Stimulated activated naive CD4-positive, alpha-beta T cell treated with Interleukin-2 at 50 U/mL for 16 hours (primary cell): ENCODE measurements at places on chromosomes 6 and 20.

- DNase-seq: no peak
Measured at GRCh38 chr6:53527249-53527765, 17.6 kb downstream of the GCLC start.

GRCh38 chr6:148249679-148250375 is 92.8 kb upstream of the SASH1 start:
- DNase-seq: no peak

DNA sequence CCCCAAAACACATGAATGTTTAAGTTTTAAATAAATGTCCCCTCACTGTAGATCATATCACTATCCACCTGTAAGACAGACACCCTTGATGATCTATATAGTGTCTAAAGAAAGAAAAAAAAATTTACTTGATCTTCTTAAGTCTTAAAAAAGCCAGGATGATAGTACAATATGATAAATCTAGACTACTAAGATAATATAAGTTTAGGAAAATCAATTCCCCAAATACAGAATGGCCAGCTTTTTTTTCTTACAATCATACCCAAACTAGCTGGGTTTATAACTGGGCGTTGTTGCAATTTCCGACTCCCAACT is 14.4 kb downstream of the ZNF217 start:
- DNase-seq: no peak

DNA sequence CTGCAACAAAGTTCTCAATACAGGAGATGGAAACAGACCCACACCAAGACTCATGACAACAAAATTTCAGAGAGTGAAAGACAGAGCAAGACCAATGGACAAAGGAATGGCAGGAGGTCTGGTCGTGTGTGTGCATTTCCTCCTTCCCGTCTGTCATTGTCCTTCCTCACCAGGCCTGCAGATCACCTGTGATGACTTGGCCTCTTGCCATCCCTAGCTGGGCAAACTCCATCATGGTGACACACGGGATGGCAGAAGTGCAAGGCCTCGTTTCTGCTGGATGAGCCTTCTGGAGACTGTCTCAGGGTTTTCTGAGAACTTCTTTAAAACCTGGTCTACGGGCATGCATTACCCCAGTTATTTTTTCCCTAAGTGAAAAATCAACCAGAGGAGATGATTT is 49.2 kb downstream of the RPP21 start:
- DNase-seq: no peak

GRCh38 chr6:155186052-155186658 is 77.7 kb upstream of the CLDN20 start:
- DNase-seq: peak; percentile 65

DNA sequence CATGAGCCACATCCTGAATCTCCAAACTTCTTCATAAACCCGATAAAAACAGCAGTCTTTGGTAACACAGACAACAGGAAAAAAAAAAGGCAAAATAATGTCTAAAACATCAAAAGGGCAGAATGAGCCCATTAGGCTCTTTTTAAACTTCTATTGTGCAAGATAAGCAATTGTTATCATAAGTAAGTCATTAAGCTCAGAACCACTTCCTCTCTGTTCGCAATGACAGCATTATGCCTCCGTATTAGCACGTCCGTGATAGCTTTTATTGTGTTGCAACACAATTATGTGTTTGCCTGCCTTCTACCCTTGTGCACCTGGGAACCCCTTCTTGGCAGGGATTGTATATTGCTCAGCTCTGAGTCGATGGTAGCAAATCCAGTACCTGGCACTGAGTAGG is 147.1 kb downstream of the LRFN2 start:
- no peak for DNase-seq

GRCh38 chr6:141580131-141580530 is 552.6 kb upstream of the GJE1 start:
- no peak for DNase-seq

- DNase-seq: no peak
Measured at GRCh38 chr20:22562620-22563019, 21.8 kb downstream of the FOXA2 start.

DNA sequence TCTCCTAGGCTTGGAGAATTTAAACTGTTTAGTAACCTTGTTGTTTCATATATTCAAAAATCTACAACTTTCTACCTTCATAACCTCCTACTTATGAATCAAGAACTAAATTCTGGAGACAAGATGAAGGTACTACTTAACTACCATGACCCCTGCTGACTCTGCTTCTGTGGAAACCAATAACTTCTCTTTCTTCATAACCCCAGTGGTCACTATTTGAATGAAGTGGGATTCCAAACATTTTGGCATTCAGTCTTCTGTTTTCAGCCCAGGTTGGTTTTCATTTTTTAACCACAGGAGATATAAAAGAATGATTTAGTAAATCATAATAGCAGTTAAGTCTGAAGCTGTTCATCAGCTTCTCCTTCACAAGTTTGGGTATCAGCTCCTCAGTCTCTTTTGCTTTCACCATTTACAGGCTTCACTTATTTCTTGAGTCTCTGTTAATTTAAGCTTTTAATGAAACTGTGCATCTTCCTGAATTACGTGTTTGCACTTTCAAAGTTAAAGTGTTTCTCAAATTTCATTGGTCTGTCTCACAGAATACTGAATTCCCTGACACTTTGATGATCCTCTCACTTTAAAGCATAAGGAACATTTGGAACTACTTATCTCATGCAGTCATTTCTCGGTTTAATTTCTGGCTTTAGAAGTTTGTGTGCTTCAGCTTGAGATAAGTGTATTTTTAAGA is 9.5 kb downstream of the SENP6 start:
- no peak for DNase-seq

DNA sequence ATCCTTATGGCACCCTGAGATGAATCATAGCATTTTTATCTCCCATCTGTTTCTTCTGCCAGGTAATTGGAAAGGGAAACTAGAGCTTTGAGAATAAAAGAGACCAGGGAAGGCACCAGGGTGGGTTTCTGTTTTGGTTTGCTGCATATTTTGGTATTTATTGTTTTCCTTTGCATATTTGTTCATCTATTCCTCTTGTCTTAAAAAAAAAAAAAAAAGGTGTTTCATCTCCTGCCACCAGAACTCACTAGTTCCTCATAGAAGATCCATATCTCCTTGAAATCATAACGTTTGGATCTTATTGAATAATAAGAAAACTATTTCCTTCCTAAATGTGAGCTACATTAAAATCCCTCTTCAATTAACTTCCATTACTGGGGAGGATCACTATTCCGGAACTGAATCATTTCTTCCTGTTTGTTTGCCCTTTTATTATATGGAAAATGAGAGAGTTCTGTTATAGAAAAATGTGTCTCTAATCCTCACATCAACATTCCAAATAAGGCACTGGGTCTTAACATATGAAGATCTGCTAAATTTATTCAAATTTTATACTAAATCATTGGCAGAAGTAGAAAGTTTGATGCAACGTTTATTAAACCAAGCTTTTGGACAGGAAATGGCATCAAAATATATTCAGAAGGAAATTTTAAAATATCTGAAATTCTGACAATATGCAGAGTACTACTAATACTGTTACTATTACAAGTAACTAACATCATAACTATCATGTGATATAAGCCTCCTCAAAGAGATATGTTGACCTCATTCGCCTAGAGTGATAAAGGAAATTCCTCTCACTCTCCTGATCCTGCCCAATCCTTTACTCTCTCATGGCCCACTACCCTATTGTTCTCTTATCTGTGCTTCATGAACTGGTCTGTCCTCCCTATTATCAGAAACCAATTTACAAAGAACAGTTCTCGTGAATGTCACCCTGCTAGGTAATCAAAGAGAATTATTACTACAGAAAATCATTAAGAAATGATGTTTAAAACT is 229.4 kb upstream of the RSPO3 start:
- DNase-seq: no peak

DNA sequence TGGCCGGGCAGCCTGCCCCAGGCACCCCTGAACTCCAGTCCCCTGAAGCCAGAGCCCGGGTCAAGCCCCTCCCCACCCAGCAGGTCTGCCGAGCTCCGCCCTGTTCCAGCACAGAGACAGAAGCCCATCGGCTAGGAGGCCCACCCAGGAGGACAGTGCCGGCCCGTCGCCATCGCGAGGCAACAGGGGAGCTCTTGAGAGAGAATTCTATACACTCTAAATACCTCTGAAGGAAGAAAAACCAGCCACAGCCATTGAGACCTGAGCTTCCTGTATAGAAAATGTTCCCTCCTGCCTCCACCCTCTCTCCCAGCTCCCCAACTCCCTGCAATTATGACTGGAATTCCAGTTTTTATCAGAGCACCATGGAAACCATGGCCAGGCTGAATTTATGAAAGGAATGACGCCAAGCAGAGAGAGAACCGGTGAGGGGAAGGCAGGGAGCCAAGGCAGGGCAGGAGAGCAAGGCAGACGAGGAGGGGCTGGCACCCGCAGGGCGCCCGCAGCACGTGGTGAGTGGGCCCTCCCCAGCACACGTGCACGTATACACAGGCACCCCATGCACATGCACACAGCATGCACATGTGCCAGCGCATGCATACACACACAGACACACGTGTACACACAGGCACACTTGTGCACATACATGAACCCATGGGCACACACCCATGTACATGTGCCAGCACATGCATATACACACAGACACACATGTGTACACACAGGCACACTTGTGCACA is 27.6 kb upstream of the MRGBP start:
- DNase-seq: no peak

DNA sequence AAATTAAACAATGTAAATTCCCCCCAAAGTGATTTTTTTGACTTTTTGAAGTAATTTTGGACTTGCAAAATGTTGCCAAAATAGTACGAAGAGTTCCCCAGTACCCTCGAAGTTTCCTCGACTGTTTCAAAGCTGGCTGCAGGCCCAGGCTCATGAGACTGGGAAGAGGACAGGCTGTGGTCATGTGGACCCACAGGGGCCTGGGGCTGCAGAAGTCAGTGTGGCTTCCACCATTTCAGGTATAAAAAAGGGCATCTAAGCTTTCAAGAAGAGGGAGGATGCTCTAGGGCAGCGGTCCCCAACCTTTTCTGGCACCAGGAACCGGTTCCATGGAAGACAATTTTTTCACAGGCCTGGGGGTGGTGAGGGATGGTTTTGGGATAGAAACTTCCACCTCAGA is 75.0 kb downstream of the PTPN1 start:
- DNase-seq: no peak

DNA sequence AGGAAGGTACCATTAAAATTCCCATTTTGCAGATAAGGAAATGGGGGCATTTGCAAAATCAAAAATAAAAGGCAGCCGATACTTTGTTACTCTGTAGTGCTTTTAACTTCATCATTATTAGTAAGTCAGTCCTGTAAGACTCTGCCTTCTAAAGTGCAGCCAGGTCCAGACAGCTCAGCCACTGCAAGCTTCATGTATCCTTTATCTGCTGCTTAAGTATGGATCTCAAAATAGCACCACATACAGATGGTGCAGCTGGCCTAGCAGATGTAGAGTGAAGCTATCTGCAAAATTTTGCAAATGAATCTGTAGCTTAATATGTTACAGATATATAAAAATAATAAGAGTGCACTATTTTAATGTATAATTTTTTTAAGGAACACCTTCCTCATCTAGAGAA is 53.4 kb downstream of the NUS1 start:
- no peak for DNase-seq

- DNase-seq: peak; percentile 52
Measured at GRCh38 chr6:129766959-129767728, 57.2 kb upstream of the ARHGAP18 start.

DNA sequence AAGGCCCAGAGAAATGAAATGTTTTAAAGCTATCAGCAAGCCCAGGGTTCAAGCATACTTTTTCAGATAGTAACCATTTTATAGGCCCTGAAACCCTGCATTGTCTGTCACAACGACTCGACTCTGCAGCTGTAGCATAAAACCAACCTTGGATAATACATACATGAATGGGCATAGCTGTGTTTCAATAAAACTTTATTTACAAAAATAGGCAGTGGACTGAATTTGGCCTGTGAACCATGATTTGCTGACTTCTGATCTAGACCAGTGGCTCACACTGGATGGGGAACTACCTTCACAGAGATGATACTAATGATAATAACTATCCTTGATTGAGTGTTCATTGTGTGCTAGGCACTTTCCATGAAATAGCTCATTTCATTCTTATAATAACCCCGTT is 97.3 kb upstream of the ZNFX1 start:
- no peak for DNase-seq

GRCh38 chr6:169428532-169428931 is 174.9 kb upstream of the THBS2 start:
- no peak for DNase-seq

GRCh38 chr20:47088335-47088734 is 193.7 kb downstream of the EYA2 start:
- DNase-seq: no peak

GRCh38 chr20:6466075-6466810 is 301.2 kb upstream of the BMP2 start:
- no peak for DNase-seq

- DNase-seq: no peak
Measured at GRCh38 chr6:133683606-133684005, 205.3 kb upstream of the TCF21 start.

DNA sequence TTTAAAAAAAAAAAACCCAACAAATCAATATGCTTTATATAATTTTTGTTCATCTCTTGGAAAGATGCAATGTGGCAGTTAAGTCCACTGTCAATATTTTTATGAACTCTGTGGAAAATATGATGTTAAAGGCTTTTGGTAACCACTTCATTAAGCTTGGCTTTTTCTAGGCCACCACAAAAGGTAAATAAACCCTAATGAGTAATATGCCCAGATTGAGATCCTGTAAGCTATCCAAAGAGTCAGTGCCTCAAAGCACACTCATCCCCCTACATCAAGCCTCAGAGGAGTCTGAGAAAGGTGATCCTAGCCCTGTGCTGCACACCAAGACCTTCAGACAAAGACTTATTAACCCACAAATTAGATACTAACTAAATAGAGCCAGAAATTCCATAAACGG is 121.1 kb downstream of the CDC5L start:
- no peak for DNase-seq

- peak; percentile 13 for DNase-seq
Measured at GRCh38 chr6:41200901-41201763, at the start of gene TREML2. Gene TREML2 (minus strand): TSS chr6:41201149. CDS start chr6:41201008, 141 bp downstream.

DNA sequence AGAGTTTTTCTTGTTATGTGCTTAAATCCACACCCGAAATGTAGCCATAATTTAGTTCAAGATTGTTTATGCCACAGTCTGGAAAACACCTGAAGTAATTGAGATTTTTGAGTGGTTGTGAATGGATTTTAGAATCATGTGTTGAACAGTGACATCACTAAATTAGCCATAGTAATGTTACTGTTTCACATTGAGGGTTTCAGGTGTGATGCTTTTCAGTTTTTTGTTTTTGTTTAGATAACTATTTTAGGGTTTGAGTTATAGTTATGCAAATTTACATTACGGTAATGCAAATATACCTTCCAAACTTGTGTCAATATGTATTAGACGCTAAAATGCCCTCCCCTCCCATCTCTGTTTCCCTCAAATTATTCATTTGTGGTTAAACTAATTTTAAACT is 22.9 kb downstream of the QKI start:
- DNase-seq: no peak

GRCh38 chr6:118843685-118844390 is 50.1 kb upstream of the ASF1A start:
- no peak for DNase-seq

GRCh38 chr6:36028877-36029324 is 1.3 kb downstream of the MAPK14 start:
- DNase-seq: peak; percentile 78
